ENCODE measurements at places on chromosomes 11 and 22. TPM values are rescaled to one million over a fixed set of nuclear protein-coding genes. Genes with fewer than 3 reads are reported as not detected.
A peak's percentile ranks its signal among the peaks of the same experiment; 100 is the strongest.

DNA sequence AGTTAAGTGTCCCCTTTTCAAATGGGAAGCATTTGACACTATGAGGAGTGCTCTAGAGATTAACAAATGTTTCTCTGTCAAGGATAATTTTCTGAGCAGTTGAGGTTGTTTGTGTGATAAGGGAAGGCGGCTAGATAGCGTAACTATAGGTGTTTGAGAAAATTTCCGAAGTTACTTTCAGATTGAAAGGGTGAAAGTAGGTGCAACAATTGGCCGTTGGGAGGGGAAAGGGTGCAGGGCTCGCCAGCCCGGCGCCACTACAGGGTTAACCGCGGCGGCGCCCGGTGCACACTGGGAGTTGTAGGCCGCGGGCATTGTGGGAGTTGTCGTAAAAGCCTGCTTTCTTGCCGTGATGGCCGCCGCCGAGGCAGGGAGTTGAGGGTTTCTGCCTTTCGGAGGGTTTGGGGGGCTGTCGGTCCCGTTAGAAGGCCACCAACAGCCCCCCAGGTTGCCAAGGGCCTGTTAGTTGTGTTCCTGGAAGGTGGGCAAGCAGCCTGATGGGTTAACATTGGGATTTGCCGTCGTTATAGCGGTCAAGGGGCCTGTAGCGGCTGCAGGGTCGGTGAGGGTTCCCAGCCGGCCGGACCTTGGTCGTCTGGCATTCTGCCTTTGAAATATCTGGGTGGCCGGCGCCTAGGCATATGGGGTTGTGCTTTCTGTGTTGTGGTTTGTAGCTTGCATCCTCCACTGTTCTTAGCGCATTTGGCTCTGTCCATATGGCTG is 36.5 kb upstream of the HSD17B12 start:
- H3K4me3 ChIP-seq = peak overlapping the region; percentile 94
- H3K36me3 ChIP-seq = no peaks in the 10 kb centered on the region
- H3K27me3 ChIP-seq = peaks cover 1% of the 10 kb centered on the region
- DNase-seq = peak; percentile 96

DNA sequence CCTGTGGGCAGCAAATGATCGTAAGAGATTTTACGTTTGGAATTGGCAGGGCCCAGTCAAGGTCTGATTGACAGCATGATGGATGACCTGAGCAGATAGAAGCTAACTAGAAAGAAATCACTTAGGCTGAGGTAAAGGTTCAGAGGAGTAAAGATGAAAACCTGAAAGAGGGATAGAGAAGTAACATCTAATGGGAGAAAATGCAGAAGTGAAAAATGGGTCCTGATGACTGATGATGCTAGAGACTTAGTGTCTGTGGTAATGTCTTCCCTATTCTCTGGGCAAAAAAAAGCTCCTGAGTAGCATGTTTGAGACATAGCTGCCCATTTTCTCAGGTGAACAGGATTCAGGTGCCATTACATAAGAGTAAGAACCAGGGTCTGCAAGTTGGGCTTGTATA is 628.8 kb upstream of the ANO5 start:
- H3K4me3 ChIP-seq = no peak overlapping the region
- no peak for DNase-seq
- H3K36me3 ChIP-seq = no peaks in the 10 kb centered on the region
- H3K4me1 ChIP-seq = no peaks in the 10 kb centered on the region

DNA sequence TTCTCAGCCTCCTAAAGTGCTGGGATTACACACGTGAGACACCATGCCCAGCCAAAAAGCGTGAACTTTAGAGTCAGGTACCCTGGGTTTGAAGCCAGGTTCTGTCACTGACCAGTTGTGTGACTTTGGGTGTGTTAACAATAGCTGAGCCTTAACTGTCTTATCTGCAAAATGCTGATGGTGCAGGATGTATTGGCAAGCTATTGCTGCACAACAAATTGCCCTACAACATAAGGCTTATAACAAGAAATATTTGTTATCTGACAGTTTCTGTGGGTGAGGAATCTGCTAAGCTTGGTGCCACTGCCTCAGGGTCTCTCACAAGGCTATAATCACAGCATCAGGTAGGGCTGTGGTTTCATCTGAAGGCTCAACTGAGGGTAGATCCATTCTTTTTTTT is 21.9 kb downstream of the SYNGR1 start:
- no peak for DNase-seq
- H3K27me3 ChIP-seq = no peaks in the 10 kb centered on the region
- no peak overlapping the region for H3K4me3 ChIP-seq
- H3K4me1 ChIP-seq = no peaks in the 10 kb centered on the region
- H3K36me3 ChIP-seq = no peaks in the 10 kb centered on the region
- no peak overlapping the region for H3K27ac ChIP-seq

OR52I2 gene
- total RNA-seq = not detected

HMOX1 gene
- 71.6 TPM for total RNA-seq
